Cortex of kidney (tissue), 1 donor: ENCODE measurements at places on chromosomes 12 and 14.

DNA sequence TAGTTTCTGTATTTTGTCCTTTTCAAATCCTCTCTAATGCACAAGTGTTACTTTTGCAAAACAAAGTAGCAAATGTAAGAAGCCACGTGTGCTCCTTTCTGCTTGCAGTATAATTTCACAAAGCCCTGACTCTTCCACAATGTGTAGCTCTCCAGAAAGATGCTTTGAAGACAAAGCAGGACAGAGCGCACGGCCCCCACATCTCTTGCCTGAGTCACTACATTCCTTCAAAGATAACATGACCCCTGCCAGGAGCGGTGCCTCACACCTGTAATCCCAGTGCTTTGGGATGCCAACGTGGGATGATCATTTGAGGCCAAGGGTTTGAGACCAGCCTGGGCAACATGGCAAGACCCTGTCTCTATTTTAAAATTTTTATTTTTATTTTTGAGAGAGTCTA lies 40.5 kb downstream of the JAG2 start:
- DNase-seq = no peak

- no peak for DNase-seq
Observed at GRCh38 chr14:53325176-53325806, 172.2 kb upstream of the DDHD1 start.

- no peak for DNase-seq
Observed at GRCh38 chr12:46609273-46609623, 216.5 kb downstream of the SLC38A4 start.

DNA sequence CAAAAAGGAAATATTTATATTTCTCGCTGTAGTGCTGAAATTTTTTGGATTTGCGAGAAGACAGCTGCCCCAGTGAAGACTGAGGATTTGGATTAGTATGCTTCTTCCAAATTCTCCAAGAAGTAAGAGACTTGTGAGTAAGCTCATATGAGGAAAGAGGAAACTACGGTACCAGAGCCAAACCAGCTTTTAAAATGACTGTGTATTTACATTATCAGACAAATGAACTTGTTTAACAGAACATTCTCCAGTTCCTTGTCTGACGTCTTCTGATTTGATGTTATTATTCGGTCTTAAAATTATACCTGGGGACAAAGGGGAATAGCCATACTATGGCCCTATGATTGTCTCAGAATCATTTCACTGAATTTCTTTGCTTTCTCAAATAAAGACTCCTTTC lies 8.0 kb downstream of the CLEC12B start:
- DNase-seq = no peak

DNA sequence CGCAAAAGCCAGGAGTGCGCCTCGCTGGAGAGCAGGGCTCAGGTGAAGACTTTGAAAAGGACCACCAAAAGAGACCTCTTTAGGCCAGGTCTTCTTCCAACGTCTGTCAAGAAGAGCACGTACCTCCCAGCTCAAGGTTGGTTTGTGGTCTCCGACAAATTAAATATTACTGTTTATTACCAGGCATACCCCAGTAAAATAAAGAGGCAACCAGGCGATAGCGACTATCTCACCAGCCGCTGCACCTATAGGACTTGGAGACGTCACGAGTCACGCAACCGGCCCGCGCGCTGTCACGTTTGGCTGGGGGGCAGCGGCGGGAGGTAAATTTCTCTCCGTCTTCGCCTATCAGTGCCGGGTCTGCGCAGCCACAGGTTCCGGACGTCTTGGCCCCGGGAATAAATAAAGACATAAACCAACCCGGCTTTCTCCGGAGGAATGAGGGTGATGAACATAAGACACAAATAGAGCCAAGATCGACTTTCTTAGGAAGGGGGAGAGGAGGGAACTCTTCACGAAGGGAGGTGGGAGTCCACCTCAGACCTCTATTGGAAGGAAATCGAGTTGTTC lies 2.0 kb upstream of the TBX5 start:
- DNase-seq = no peak
